GM12878 (cell line): ENCODE measurements at places on chromosomes 13 and 19.

GRCh38 chr13:71638751-71639150 is 228.3 kb downstream of the DACH1 start:
- DNase-seq, result no peak

DNA sequence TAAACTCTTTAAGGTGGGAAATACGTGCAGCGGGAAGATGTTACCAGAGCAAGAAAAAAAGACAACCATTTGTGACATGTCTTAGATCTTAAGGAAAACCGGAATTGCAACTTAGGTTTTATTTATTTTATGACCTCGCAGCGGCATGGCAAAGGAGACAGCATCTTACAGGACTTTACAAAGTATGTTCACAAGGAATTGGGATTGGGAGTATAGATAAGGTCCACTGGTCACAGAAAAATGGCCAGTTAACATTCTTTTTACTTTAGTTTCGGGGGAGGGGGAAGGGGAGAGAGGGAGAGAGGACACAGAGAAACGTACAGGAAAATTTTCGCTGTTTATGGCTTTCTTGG is 104.5 kb upstream of the DIAPH3 start:
- no peak for DNase-seq

- DNase-seq, result no peak
Observed at GRCh38 chr13:20984879-20985278, 76.5 kb downstream of the LATS2 start.

DNA sequence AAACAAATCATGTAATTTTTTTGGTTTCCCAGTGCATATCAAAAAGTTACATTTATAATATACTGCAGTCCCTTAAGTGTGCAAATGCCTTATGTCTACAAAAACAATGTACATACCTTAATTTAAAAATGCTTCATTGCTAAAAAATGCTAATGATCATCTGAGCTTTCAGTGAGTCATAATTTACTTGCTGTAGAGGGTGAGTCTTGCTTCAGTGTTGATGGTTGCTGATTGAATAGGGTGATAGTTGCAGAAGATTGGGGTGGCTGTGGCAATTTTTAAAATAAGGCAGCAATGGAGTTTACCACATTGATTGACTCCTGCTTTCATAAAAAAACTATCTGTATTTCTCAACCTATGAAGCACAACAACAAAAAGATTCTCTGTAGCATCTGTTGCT is 613.9 kb downstream of the TBC1D4 start:
- DNase-seq, result no peak

GRCh38 chr13:33259296-33259695 is 26.3 kb downstream of the STARD13 start:
- DNase-seq, result no peak

- no peak for DNase-seq
Observed at GRCh38 chr13:102697264-102697663, 2.4 kb upstream of the METTL21C start.

- no peak for DNase-seq
Observed at GRCh38 chr13:83498481-83499190, 383.6 kb downstream of the SLITRK1 start.

GRCh38 chr13:47480121-47480520 is 521.0 kb downstream of the SUCLA2 start:
- no peak for DNase-seq

DNA sequence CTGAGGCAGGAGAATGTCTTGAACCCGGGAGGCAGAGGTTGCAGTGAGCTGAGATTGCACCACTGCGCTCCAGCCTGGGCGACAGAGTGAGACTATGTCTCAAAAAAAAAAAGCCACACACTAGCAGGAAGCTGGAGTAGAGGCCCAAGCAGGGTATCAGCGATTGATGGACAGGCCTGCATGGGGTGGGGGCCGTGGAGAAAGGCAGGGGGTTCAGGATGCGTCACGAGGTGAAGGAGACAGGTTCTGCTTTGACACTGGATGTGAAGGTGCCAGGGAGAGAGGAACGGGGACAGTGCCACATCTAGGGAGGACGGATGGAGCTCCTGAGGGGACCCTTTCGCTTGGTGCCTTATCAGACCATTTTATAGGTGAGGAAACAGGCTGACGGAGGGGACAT is 7.1 kb downstream of the COLGALT1 start:
- no peak for DNase-seq

GRCh38 chr19:506404-507285 is 652 bp upstream of the TPGS1 start:
- peak; percentile 97 for DNase-seq

DNA sequence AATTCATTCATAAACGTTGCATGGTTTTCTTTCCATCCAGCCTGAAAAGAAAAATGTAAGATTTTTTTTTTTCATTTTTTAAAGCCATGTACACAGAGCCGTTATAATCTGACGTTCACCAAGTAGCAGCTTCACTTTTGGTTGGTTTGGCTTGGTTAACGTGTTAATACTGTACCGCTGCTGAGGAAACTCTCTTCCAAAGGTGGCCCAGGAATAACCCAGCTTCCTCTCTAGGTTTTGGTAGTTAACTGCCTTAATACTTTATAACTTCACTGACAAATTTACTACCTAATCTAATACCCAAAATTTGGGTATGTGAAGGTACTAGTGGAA is 1.7 kb downstream of the INTS6 start:
- no peak for DNase-seq

DNA sequence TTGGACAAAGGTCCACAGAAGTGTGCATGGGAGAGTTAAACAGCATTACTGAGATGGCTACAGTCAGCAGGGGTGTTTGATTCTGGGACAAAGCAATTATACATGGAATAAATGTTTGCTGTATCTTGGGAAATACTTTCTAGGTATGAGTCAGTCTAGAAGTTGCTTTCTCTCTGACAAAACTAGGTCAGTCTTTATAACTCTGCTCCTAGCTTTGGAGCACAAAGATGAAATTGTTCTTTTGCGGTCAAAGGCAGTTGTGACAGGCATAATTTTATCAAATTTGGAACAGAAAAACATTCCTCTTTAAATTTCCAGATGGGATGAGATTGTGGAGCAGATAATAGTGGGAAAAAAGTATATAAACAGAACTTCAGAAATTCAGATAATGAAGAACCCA is 1045.4 kb upstream of the MIR17HG start:
- no peak for DNase-seq
